ENCODE measurements at places on chromosomes 16 and 17. TPM values are rescaled to one million over a fixed set of nuclear protein-coding genes. Genes with fewer than 3 reads are reported as not detected.

DNA sequence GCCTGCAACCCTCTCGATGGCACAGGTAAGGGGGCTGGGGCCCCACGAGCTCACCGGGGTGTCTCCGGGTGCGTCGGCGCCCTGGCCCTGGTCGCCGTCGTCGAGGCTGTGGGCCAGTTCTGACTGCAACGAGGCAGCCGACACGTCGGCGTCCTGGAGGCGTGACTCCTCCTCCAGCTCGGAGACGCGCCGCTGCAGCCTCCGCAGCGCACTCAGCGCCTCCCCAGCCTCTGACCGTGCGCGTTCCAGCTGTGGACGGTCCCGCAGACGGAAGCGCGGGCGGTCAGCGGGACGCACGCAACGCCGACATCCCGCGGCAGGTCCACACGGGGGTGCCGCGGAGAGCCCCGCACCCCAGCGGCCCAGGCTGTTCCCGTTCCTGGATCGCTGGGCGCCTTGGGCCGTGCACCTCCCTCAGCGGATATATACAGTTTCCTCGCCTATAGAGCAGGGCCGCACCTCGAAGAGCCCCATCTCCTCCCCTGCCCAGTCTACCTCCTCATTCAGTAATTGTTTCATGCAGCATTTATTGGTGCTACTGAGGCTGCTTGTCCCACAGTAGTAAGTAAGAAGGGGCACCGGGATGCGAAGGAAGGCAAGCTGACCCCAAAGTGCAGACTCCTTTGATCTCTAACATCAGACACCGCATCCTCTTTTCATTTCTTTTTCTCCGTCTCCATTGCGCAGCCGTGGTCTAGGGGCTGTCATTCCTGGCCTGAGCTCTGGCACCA is 5.8 kb downstream of the THOC6 start:
- DNase-seq = no peak
- H3K27ac ChIP-seq = no peak overlapping the region
- H3K4me3 ChIP-seq = peak overlapping the region; percentile 68

GRCh38 chr17:46817151-46817900 is 1.2 kb downstream of the WNT3 start:
- H3K4me3 ChIP-seq = peak overlapping the region; percentile 24
- no peak overlapping the region for H3K27ac ChIP-seq
- DNase-seq = no peak
- H3K36me3 ChIP-seq = peaks cover 4% of the 10 kb centered on the region
- peaks cover 26% of the 10 kb centered on the region for H3K27me3 ChIP-seq

GRCh38 chr16:31271621-31272190 is 11.9 kb downstream of the ITGAM start:
- DNase-seq = no peak
- H3K27ac ChIP-seq = no peak overlapping the region
- H3K36me3 ChIP-seq = peaks cover 35% of the 10 kb centered on the region
- H3K27me3 ChIP-seq = peaks cover 1% of the 10 kb centered on the region
- peaks cover 42% of the 10 kb centered on the region for H3K4me1 ChIP-seq
- H3K4me3 ChIP-seq = no peak overlapping the region

GRCh38 chr17:18027280-18027679 is 11.7 kb downstream of the ATPAF2 start:
- no peak overlapping the region for H3K27ac ChIP-seq
- H3K36me3 ChIP-seq = no peaks in the 10 kb centered on the region
- no peak overlapping the region for H3K4me3 ChIP-seq
- DNase-seq = no peak
- no peaks in the 10 kb centered on the region for H3K27me3 ChIP-seq

- H3K4me3 ChIP-seq = no peak overlapping the region
- DNase-seq = no peak
- H3K4me1 ChIP-seq = peaks cover 25% of the 10 kb centered on the region
- peaks cover 7% of the 10 kb centered on the region for H3K27me3 ChIP-seq
These were observed 45.9 kb downstream of the RAI1 start for GRCh38 chr17:17727111-17727659.

- no peak for DNase-seq
- H3K27me3 ChIP-seq = peaks cover 6% of the 10 kb centered on the region
- H3K4me3 ChIP-seq = no peak overlapping the region
- H3K4me1 ChIP-seq = peaks cover 44% of the 10 kb centered on the region
These were observed 23.9 kb upstream of the TNS4 start for GRCh38 chr17:40525294-40525693.

GRCh38 chr17:77323413-77324171 is 182.8 kb downstream of the SEC14L1 start:
- DNase-seq = peak; percentile 35
- peaks cover 7% of the 10 kb centered on the region for H3K27me3 ChIP-seq
- no peaks in the 10 kb centered on the region for H3K36me3 ChIP-seq
- peak overlapping the region; percentile 30 for H3K27ac ChIP-seq
- peak overlapping the region; percentile 76 for H3K4me3 ChIP-seq

CMTM3 gene
- polyA plus RNA-seq = 145 TPM

PLA2G10 gene
- polyA plus RNA-seq = not detected

- no peak for DNase-seq
- peaks cover 17% of the 10 kb centered on the region for H3K4me1 ChIP-seq
- no peak overlapping the region for H3K27ac ChIP-seq
These were observed 85.9 kb upstream of the PLCG2 start for GRCh38 chr16:81693041-81693743.

- DNase-seq = no peak
- H3K4me3 ChIP-seq = peak overlapping the region; percentile 48
- H3K36me3 ChIP-seq = no peaks in the 10 kb centered on the region
- H3K27me3 ChIP-seq = peaks cover 5% of the 10 kb centered on the region
- no peak overlapping the region for H3K27ac ChIP-seq
These were observed 48.0 kb downstream of the SHCBP1 start for GRCh38 chr16:46573008-46573833.

GRCh38 chr16:9134739-9135138 is 43.3 kb downstream of the HAPSTR1 start:
- no peaks in the 10 kb centered on the region for H3K36me3 ChIP-seq
- peak; percentile 56 for DNase-seq
- H3K27ac ChIP-seq = peak overlapping the region; percentile 35
- H3K27me3 ChIP-seq = no peaks in the 10 kb centered on the region
- H3K4me3 ChIP-seq = peak overlapping the region; percentile 52

GRCh38 chr17:40810494-40810893 is 10.7 kb upstream of the KRT28 start:
- H3K36me3 ChIP-seq = no peaks in the 10 kb centered on the region
- no peaks in the 10 kb centered on the region for H3K4me1 ChIP-seq
- peaks cover 33% of the 10 kb centered on the region for H3K27me3 ChIP-seq
- H3K4me3 ChIP-seq = no peak overlapping the region
- H3K27ac ChIP-seq = no peak overlapping the region

- H3K4me3 ChIP-seq = no peak overlapping the region
- peaks cover 40% of the 10 kb centered on the region for H3K27me3 ChIP-seq
- H3K36me3 ChIP-seq = no peaks in the 10 kb centered on the region
- peaks cover 35% of the 10 kb centered on the region for H3K4me1 ChIP-seq
These were observed 3.2 kb upstream of the IGF2BP1 start for GRCh38 chr17:48993951-48994350.

CRYM gene
- polyA plus RNA-seq = not detected

SERPINF2 gene
- polyA plus RNA-seq = 0.76 TPM

GRCh38 chr17:19305256-19305655 is 57.3 kb downstream of the B9D1 start:
- no peak for DNase-seq
- peaks cover 2% of the 10 kb centered on the region for H3K36me3 ChIP-seq
- H3K4me1 ChIP-seq = peaks cover 13% of the 10 kb centered on the region
- no peak overlapping the region for H3K27ac ChIP-seq
- peaks cover 1% of the 10 kb centered on the region for H3K27me3 ChIP-seq
- H3K4me3 ChIP-seq = no peak overlapping the region

DNA sequence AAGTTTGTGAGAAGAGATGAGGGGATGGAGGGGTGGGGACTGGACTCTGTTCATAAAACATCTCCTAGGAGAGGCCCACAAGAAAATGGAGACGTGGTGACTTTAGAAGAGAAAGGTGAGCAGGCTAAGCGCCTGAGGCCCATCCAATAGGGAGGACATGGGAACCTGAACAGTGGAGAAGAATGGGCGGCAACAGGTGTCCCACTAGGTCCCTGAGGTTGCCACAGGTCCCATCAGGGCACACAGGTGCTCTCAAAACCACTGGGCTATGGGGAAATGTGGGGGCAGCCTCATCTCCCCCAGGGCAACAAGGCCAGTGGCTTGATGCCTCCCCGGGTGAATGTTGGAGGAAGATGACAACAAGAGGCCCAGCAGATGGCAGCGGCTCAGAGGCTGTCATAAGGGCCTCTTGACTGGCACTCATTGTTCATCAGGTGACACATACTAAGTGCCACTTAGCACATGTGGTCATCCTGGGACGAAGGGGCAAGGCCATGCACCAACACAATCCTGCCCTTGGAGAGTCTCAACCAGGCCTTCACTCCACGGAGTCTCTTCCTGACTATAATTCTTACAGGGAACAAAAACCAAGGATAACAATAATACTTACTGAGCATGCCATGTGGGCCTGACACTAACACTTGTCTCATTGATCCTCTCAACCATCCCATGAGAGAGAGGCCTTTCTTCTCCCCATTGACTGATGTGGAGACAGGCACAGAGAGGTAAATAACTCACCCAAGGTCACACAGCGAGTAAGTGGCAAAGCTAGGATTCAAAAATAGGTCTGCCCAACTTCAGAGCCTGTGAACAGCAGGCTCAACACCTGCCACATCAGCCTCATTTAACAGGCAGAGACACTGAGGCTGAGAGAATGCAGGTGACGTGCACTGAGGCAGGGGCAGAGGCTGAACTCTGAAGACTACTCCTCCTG is 38.0 kb downstream of the CUEDC1 start:
- H3K4me1 ChIP-seq = no peaks in the 10 kb centered on the region
- H3K36me3 ChIP-seq = no peaks in the 10 kb centered on the region
- no peak overlapping the region for H3K4me3 ChIP-seq
- peaks cover 2% of the 10 kb centered on the region for H3K27me3 ChIP-seq
- H3K27ac ChIP-seq = no peak overlapping the region
- peak; percentile 36 for DNase-seq

GSPT1 gene
- 63.0 TPM for polyA plus RNA-seq

VTN gene
- not detected for polyA plus RNA-seq

All from immature natural killer cell (primary cell).